Fibroblast of lung (primary cell): ENCODE measurements at places on chromosomes 2 and 18.

GRCh38 chr2:213251618-213252017 is 32.6 kb upstream of the SPAG16 start:
- DNase-seq: peak; percentile 89

DNA sequence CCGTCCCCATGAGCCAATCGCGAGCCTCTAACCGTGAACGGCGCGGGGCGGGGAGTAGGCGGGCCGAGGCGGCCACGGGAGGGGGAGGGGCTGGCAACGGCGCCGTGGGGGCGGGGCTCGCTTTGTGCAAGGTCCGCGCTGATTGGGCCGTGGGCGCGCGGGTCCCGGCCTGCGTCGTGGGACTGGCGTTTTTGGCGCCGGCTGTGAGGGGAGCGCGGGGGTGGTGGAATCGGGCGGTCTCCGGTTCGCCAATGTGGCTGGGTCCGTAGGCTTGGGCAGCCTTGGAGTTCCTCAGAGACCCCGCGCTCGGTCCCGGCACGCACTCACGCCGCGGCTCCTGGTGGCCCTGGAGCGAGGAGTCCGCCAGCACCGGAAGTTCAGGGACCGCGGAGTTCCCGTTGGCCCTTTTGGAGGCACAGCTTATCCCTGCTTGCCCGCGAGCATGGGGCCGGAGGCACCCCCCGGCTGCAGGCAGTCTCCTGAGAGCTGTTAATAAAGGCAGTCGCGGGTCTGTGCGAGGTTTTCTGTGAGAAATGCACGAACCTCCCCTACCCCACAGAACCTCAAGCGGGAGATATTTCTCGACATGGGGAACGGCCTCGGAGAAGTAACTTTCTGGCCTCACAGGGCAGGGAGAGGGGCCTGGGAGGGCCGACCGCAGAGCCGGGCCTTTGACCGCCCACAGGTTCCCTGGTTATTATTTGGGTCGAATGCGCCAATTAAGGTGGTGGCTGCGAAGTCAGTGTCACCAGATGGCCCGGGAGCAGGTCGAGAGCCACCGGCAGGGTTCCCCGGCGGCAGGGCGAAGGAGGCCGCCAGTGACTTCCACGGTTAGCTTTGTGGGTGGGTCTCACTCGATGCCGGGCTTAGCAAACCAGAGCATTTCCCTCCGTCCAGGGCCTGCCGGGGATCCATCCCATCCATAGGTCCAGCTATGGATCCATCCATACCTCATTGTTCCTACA is 574 bp upstream of the NCL start:
- DNase-seq: peak; percentile 12

DNA sequence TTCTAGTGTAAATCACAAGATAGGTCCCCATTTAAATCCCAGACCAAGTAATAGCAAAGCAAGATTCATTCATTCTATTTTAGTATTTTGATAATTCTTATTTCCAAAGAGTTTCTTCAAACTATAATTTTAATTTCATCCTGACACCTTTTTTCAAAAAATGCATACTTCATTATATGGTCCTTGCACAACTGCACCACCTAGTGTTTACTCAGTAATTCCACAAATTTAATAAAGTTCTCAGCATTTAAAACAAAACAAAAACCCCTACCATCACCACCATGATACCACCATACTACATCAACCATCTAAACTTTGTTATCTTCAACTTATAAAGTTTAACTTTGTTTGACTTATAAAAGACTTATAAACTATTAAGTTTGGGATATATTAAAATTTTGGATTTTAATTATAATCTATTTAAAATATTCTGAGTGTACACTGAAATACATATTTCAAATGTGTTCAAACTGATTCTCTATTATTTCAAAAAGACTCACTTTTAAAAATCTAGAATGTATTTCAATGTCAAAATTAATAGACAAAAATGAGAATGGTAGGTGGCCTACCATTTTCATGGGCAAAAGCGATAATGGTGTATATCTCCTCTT is 44.2 kb downstream of the WDPCP start:
- peak; percentile 9 for DNase-seq

GRCh38 chr18:31498574-31499524 is 872 bp downstream of the DSG2 start:
- DNase-seq: no peak

DNA sequence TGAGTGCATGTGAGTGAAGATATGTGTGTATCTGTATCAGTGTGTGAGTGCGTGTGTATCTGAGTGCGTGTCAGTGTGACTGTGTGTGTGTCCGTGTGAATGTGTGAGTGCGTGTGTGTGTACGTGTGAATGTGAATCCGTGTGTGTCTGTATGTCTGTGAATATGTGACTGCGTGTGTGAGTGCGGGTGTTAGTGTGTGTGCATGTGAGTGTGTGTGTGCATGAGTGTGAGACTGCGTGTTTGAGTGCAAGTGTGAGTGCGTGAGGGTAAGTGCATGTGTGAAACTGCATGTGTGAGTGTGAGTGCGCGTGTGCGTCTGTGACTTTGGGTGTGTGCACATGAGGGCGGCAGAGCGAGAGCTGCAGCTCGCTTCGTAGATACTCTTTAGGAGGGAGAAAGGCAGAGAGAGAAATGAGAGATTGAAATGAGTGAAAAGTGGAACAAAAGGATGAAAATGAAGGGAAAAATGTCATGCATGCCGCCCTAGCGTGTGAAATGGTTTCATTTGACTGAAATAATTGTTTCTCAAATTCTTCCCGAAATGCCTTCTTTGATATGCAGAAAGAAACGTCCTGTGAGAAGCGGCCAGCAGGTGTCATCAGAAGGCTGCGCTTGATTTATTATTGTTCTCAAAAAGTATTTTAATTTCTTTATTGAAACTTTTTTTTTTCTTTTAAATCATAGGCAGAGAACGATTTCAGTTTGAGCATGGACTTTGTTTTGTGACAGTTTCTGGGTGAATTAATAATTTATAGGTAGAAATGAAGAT is 25.6 kb downstream of the ZNF407 start:
- peak; percentile 32 for DNase-seq

GRCh38 chr2:160427629-160428404 is 65.8 kb downstream of the RBMS1 start:
- peak; percentile 95 for DNase-seq

DNA sequence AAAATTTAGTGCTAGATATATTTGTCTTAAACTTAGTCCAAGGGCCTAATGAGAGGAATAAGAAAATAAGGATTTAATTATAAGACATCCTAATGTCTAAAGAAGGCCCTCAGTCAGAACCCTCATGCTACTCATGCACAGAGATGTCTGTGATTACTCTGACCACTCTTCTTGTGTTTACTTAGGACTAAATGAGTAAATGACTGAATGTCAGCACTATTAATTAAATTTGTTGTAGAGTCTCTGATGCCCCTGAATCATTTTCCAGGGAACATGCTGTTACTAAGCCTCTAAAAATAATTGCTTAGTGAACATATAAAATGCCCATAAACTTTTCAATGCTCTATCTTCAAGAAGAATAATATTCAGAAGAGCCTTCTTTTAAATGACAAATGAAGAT is 32.4 kb downstream of the GULP1 start:
- peak; percentile 26 for DNase-seq

DNA sequence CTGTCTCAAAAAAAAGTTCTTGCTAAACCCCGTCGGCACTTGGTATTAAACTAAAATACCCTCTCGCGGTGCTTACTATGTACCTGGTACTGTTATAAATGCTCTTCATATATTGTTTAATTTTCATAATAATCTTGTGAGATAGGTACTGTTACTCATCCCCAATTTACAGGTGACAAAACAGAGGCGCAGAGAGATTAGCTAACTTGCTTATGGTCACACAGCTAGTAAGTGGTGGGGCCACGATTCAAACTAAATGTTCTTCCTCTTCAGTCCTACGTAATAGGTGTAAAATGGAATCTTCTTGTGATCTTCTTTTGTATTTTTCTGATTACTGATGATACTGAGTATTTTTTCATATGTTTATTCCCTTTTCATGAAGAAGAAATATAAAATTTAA is 51.3 kb downstream of the TET3 start:
- DNase-seq: no peak

DNA sequence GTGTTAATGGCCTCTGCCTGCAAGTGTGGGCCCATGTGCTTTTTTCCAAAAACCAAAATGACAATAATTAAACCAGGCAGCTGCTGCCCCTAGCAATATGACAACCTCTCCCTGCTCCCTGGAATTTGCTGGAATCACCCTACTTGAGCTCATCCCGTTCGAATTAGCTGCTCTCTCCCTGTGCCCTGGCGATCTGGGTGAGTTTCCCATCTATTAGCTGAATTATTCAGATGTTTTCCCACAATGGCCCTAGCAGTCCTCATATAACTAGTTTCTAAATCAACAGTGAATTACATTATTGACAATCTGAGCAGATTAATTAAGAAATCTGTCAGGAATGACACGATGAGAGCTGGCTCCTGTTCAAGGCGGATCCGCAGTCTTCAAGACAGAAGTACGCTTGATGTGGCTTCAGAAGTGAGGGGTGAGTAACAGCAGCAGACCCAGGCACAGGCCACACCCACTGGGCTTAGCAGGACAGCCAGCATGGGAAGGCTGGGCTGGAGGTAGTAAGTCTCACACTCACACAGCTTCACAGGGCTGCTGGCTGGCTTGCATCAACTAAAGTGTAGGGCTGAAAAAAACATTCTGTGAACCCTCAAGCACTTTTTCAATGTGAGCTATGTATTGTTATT is 366.2 kb upstream of the ID2 start:
- peak; percentile 59 for DNase-seq

GRCh38 chr2:134189009-134189720 is 64.7 kb upstream of the MGAT5 start:
- DNase-seq: peak; percentile 63

- peak; percentile 29 for DNase-seq
These were observed 21.2 kb upstream of the EPAS1 start for GRCh38 chr2:46275995-46276394.

DNA sequence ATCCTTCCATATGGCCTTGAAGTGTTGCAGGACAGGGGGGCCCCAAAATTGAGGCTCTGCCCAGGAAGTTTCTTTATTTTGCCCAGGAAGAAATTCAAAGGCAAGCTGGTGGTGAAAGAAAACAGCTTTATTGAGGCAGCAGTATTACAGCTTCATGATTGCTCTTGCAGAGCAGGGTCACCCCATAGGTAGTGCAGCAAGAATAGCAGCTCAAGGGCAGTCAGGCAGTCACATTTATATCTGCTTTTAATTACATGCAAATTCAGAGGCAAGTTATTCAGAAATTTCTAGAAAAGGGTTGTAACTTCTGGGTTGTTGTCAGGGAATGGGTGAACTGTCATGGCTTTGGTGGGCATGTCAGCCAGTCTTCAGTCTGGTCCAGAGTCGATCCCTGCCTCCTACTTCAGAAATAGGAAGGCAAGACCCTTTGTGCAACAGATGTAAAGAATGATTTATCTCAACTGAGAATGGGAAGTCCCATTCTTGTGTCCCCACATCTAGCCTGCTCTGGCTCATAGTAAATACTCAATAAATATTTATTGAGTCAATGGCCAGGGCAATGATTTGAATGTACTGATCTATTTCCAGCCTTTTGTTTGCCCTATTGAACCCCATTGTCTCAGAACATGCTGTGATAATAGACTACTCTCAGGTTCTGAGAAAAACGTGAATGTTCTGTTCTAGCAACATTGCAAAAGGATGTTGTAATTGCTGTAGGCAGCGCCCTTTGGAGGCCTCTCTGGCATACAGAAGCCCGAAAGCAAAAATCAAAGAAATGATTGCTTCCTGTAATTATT is 129.8 kb downstream of the MYO3B start:
- no peak for DNase-seq

GRCh38 chr2:235381261-235381912 is 112.5 kb upstream of the AGAP1 start:
- DNase-seq: no peak

DNA sequence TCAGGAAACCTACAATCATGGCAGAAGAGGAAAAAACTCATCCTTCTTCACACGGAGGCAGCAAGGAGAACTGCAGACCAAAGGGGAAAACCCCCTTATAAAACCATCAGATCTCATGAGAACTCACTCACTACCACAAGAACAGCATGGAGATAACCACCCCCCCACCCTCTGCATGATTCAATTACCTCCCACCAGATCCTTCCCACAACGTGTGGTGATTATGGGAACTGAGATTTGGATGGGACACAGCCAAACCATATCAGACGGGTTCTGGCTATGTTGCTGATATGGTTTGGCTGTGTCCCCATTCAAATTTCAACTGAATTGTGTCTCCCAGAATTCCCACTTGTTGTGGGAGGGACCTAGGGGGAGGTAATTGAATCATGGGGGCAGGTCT is 28.7 kb upstream of the CCDC150 start:
- DNase-seq: peak; percentile 73

GRCh38 chr2:96806468-96807126 is 9.5 kb upstream of the CNNM3 start:
- no peak for DNase-seq

DNA sequence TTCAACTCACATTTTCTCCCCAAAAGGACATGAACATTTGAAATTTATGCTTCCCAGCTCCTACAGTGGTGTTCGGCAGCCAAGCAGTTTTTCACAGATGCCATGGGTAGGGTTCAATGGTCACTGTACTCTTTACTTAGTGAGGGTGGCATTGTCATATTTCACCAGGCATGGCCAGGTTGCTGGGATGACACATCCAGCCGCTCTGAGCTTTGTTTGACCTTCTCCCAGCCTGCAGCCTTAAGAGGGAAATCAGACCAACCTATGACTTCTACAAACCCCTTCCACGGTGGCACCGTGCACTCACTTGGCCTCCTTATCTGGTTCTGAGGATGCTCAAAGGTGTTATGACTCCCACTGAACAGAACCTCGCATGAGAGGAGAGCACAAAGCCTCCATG is 108.4 kb upstream of the SH3BP4 start:
- no peak for DNase-seq

DNA sequence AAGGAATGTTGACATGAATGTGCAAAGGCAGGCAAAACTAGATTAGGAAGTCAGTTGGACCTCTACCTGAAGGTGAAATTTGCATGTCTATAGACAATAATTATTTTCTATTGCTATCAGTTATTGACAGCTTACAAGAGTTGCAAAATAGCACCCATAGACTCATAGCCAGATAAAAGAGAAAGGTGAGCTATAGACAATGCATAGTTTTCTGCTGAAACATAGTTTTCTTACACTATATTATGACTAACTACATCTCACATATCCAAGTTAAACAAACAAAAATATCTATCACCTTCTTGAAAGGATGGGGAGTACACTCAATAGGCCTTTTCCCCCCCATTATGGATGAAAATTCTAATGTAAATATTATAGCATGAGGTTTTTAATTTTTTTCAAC is 305.0 kb downstream of the PTH2R start:
- no peak for DNase-seq

DNA sequence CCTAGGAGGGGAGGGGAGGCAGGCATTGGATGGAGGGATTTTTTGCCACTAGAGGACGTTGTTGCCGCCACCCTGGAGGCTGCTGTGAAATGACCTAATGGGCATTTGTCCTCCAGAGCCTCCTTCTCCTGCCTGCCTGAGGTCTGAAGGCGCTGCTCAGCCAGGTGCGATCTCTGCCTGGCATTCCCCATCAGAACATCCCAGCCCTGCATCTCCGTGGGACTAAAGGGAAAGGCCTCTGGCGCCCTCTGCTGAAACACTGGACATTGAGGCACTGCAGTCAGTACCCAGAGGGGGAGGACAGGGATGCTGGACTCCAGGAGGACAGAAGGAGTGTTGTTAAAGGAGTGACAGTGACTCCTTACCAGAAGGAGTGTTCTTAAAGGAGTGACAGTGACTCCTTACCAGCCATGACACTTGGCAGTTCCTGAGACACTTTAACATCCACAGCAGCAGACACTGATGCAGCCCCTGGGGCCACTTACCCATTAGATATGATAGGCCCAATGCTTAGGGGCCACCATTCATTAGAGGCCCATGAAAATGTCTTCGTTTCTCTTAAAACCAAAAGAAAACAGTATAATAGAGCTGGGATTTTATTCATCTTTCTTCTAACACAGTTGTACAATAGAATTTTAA is 17.0 kb downstream of the THNSL2 start:
- DNase-seq: peak; percentile 6

- no peak for DNase-seq
These were observed 8.6 kb downstream of the SH3RF3 start for GRCh38 chr2:109137616-109138015.
